ENCODE measurements at places on chromosomes 11 and 22. TPM values are rescaled to one million over a fixed set of nuclear protein-coding genes. Genes with fewer than 3 reads are reported as not detected.

The DAGLA gene
- 1.6 TPM for total RNA-seq

The P4HA3 gene
- not detected for total RNA-seq

The ANO3 gene
- total RNA-seq: not detected

The SYT13 gene
- not detected for total RNA-seq

The CBX7 gene
- 155 TPM for total RNA-seq

The IL18 gene
- total RNA-seq: 0.20 TPM

DNA sequence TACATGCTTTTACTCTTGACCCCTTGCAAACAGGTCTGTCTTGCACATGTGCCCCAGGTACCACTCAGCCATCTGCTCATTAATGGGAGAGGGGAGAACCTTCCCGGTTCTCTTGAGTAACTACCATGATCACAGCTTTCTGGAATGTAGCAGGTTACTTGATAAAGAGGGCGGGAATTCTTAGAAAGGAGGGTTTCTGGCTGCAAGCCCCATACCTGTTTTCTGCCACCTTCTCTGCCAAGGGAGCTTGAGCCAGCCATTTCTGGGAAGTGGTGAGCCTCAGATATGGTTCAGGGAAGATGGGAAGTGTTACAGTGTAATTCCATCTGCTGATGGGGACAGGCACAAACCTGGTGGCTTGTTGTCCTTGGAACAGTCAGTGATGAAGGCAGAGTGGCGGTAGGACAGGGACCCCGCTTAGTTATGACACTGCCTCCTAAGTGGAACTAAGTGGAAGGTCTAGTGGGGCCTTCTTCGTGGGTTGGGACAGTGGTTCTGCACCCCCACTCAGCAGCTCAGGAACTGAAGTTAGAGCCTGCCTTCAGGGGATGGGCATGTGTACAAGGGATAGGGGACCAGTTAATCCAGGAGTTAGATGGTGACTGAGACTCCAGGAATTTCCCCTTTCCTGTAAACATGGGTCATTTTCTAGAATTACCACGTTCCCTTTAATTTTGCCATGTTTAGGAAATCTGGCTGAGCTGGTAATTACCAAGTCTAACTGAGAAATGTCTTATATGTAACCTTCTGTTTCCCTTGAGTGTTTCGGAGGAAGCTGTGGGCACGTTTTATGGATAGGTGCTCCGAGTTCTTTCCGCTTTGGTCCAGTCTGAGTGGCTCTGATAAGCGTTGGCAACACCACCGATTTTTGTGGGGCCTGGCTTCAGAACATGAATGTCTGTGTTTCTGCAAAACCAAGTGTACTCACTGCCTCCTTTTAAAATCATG, 35.3 kb downstream of the BCR start:
- DNase-seq: no peak

- DNase-seq: peak; percentile 15
Measured at GRCh38 chr11:113474362-113475159, 637 bp downstream of the DRD2 start.

GRCh38 chr11:119720311-119720913, 8.6 kb downstream of the NECTIN1 start:
- no peak for DNase-seq

GRCh38 chr11:73218830-73219215, 742 bp downstream of the P2RY2 start:
- DNase-seq: no peak

DNA sequence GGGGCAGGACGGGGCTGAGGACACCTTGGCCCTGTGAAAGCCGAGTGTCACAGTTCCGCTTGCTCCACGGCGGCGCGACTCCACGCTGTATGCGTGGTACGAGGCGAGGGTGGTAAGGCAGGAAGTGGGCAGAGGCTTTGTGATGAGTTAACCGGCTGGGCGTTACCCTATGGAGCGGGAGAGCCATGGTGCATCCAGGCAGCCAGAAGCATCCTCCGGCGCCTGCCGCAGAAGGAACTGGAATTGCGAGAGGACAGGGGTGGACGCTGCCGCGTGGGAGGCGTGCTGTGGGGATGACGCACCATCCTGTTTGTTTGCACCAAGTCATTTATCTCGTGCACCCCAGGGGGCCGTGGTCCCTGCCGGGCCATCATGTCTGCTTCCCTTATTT, 643.9 kb downstream of the BRD1 start:
- DNase-seq: no peak

GRCh38 chr22:35656284-35656752, 8.1 kb downstream of the APOL6 start:
- no peak for DNase-seq

GRCh38 chr11:109421981-109422869, at the start of gene C11orf87:
C11orf87 (plus strand) TSS chr11:109422190; CDS start chr11:109423634, 1,444 bp downstream.
- DNase-seq: no peak

DNA sequence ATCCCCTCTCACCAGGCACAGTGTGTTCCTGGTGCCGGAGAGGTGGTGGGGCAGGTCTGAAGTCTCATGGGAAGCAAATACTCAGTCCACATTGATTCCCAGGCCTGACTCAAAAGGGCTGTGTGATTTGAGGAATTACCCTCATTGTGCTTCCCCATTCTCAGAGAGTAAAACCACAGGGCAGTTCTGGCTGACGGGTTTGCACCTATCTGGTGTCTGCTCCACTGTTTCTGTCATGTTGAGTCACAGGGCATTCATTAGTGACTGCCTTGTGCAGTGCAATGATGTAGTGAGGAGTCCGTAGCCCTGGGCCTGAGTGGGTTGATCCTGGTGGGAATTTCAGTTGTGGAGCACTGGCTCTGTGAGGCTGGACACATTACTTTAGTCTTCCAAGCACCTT, 85.2 kb upstream of the ARHGAP20 start:
- no peak for DNase-seq

- DNase-seq: no peak
Measured at GRCh38 chr22:39728236-39728860, 157.8 kb downstream of the CACNA1I start.

DNA sequence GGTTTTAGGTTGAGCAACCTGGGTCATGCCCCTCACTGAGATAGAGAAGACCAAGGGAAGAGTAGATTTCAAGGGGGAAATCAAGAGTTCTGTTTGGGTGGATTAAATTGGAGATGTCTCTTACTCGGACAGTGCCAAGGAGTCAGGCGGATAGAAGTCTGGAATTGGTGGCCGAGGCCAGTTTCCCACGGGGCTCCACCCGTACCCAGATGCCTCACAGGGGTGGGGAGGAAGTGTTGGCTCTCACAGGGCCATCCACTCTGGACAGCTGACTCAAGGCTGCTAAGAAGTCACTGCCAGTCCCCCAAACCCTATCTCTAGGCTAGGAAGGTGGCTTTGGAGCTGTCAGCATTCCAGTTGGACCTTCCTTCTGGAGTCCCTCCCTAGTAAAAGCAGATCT, 79.1 kb upstream of the TIMP3 start:
- DNase-seq: no peak

- DNase-seq: no peak
Measured at GRCh38 chr11:115764176-115764575, 260.0 kb upstream of the CADM1 start.

DNA sequence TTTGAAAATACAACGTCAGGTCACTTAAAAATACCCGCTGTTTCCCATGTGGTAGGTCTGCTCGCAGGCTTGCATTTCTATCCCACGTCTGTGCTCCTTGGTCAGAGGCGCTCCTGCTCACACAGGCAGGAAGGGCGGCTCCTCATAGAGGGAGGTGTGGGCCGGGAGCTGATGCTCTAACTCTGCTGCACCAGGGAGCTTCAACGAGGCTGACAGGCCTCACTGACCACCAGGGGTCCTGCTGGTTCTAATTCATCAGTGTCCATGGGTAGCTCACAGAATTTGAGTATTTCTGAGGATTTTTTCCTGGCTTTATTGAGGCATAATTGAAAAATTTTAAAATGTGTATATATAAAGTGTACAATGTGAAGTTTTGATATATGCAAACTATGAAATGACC, 68.5 kb downstream of the PIWIL3 start:
- DNase-seq: no peak

DNA sequence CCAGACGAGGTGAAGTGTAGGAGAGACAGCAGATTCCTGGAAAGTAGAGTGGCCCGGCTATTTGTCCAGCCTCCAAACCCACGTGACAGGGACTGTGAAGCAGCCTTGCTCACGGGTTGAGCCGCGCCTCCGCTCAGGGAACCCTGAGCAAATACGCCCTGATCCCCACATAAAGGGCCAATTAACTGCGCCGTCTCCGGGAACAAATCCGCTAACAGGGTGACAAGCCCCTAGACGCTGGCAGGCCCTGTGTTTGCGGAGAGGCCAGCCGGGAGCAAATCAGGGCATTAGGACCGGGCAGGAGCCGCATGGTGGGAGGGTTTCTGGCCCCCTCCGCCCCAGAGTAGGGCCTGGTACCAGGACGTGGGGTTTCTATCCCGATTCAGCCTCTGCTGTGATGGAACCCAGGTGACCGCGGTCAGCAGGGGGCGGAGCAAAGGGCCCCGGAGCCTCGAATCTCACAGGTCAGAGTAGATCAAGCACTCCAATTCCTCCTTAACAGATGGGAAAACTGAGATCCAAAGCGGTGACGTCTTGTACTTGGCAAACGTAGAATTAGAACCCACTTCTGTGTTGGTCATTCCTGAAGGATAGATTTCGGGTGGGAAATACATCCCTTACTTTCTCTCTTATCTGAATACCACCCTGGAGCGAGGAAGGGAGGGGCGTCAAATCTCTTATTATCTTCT, 2.0 kb upstream of the ROBO3 start:
- no peak for DNase-seq

DNA sequence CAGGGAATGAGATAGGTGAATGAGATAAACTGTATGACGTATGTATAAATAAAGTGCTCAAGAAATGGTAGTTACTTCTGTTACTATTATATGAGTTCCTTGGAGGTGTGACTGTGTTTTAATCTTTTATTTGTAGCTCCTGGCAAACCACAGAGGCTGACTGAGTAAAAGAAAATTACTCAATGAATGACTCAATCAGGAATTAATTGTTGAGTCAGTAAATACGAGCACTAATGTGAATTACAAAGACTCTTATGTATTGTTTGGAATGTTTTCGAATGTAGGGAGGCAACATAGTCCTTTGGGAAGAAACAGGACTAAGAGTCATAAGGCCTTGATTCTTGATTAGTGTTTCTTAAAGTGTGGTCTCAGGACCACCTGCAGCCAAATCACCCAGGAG, 51.1 kb upstream of the BLID start:
- no peak for DNase-seq

- no peak for DNase-seq
Measured at GRCh38 chr11:69923196-69923595, 104.0 kb upstream of the FGF3 start.

DNA sequence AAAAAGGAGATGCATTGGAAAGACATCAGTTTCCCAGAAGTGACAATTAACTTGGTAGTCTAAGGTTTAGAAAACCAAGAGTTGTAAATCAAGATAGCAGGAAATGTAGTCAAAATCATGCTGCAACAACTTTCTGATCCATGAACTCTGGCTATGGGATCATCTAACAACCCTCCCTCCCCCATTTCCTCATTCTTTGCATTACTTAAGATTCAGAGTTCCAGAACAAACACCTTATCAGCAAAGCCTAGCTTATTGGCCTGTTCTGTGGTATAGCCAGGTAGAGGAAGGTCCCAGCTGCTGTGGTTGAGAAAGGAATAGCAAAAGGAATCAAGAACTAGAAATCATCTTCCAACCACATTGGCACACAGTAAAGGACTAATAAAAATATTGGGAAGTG, 651.1 kb downstream of the METTL15 start:
- DNase-seq: no peak

DNA sequence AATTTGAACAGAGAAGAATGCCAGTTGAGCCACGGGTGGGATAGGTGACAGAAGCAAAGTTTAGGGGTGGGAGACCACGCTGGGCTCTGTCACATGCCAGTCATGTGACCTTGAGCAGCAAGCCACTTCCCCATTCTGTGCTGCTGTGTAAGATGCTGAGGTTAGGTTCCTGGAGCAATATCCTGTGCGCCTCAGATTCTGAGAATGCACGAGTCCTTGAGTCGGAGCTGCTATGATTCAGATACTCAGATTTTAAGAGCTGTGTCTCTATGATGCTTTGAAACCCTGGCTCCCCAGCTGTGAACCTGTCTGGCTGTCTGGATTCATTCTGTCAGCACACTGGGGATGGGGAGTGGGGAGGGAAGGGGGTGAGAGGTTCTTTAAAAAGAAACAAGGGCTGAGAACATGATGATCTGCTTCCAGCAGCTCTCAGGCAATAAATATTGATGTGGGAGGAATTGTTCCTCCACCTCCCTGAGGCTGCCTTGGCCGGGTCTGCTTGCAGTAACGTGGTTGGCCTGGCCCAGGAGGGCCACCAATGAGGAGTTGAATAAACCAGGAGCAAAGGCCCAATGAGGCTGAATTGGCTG, 24.0 kb downstream of the SLCO2B1 start:
- DNase-seq: no peak

- no peak for DNase-seq
Measured at GRCh38 chr11:30046578-30046945, 29.7 kb upstream of the KCNA4 start.

- DNase-seq: no peak
Measured at GRCh38 chr11:127651175-127651887, 650.8 kb upstream of the KIRREL3 start.

DNA sequence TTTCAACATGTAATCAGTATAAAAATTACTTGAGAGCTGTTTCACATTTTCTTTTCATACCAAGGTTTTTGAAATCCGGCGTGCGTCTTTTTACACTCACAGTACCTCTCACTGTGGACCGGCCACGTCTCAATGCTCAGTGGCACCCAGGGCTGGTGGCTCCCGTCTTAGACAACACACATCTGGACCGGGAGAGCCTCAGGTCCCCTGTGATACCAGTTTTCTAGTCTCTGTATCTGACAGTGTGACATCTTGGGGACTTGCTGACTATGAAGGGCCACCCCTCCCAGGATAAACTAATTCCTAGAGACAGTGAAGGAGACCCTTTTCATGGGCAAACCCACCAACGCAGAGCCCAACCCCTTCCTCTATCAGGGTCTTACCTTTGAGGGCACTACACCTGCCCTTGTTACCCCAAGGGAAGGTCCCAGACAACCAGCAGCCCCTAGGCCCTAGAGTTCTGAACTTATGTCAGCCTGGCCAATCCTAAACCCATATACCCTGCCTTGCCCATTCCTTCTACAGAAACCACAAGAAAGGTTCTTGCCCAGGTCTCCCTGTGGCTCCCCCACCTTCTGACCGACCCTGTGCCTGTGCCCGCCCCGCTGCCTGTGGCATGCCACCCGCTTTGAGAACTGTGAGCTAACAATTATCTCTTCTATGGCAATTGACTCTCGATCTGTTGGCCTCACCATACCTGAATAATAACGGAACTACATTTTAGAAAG, 6.1 kb upstream of the ASCL2 start:
- DNase-seq: no peak

DNA sequence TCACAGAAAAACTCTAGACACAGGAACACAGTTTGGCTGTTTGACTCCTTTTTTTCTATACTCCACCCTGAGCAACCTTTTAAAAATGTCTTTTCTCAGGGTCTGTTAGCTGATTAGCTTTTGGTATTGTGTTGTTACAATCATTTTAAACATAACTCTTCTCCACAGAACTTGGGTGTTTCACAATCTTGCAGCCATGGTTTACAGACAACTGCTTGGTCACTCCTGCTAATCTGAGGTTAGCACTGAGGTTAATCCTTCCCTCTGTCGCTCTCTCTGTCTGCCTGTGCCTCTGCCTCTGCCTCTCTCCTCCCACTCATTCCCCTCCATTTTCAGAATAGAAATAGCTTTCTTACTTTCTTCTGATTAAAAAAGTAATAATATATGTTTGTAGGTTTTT, 62.4 kb upstream of the ZBED5 start:
- DNase-seq: no peak

Data from T-cell (primary cell).